Endodermal cell (in vitro differentiated cells): ENCODE measurements at places on chromosomes 16 and 17. TPM values are rescaled to one million over a fixed set of nuclear protein-coding genes. Genes with fewer than 3 reads are reported as not detected.

DNA sequence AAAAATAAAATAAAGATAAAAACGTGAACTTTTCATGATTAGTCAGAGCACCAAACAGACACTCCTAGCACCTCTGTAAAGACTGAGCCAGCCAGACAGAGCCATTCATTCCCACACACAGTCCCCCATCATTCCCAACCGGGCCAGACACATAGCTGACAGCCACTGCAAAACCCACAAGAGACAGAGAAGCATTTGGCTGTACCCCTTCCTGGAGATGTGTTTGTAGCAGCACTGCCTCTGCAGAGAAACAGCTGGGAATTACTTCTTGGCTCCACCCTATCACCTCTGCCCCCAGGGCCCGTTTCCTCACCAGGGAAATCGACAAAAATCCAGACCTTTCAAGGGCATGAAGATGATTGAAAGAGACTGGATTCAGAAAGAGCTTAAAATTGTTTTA lies 46.4 kb downstream of the MYH11 start:
- DNase-seq, result no peak

DNA sequence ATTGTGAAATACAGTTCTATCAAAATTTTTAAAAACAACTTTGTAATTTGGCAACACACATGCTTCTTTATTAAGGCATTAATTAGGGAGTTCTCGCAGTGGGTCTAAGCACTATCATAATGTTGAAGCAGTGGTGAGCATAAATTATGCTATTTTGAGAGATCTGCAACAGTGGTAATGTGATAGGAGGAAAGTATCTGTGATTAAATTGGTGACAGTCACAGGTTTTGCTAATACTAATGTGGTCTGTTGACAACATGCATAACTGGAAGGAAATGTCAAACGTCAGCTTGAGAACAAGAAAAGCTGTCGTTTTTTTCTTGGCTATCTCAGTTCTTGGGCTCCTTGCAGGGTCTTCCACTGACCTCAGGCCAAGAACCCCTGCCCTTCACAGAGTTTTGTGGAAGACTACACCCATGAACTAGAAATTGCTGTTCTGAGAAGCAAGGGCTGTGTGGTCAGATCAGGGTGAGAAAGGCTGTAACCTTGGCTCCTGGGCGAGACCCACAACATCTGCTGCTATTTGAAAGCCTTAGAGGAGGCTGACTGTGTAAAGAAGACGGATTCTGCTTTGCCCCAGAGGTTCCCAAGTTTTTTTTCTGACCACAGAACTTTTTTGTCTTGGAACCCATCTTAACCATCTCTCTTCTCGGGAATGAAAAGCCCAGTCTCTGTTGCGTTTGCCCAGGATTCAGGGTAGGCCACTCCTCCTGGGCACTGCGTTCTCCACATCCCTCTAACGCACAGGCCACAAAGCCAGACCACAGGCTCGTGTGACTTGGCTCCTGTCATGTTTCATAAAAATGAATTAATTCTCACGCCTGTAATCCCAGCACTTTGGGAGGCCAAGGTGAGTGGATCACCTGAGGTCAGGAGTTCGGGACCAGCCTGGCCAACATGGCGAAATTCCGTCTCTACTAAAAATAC lies 13.9 kb downstream of the ATP2A1 start:
- no peak for DNase-seq

DNA sequence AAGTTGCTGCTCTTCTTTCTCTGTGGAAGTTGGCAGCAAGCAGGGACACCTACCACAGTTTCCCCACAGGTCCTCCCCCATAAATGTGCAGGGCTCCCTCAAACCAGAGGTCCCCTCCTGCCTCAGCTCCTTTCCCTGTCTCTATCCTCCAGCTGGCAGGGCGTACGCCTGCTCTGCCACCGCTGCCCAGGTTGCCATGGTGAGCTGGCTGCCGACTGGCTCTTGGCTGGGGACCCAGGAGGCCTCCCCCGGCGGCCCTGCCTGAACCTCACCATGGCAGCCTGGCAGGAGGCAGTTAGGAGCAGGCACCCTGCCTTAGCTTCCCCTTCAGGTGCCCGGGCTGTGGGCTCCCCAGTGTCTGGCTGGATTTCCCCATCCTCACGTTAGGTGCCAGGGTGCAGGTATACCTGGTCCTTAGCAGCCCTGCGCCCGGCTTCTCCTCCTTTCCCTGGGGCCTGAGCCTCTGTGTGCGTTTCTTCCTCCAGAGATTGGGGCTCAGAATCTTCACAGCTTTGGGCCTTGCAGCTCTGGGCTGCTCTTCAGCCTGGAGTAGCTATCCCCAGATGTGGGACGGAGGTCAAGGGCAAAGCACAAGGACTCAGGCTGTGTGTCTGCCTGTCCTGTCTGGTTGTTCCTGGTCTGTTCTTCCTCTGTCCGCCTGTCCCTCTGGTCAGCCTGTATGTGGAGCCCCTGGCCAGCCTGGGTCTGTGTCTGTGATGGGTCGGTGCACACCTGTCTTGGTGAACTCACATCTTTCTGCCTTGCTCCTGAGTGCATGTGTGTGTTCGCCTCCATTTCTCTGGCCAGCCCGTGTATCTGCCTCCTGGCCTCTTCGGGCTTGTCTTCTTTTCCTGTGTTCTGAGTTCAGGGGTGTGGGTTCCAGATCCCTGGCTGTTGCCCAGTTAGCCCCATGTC lies 15.7 kb downstream of the GJD3 start:
- peak; percentile 43 for DNase-seq

DNA sequence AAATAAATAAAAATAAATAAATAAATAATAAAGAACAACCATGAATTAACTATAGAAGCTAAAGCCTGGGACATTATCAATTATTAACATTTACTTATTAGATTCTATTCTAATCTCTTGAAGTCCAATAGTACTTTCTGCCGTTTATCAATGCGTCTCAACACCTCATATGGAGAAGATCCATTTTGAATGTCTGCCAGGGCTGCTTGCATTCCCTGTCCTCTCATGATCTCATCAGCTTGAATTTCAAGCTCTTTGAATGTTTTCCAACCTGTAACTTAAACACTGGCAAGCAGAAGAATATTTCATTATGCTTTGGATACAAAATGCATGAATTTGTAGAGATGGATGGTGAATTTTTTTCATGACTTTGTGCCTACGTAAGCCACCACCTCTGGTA lies 191.9 kb upstream of the ANKFN1 start:
- DNase-seq, result no peak

GRCh38 chr16:54511222-54511731 lies 224.7 kb upstream of the IRX3 start:
- DNase-seq, result no peak

GRCh38 chr16:8674413-8675022 lies at the start of gene ABAT:
TSS of gene ABAT (plus strand) at chr16:8674617. CDS start at chr16:8735740, 61,123 bp downstream.
- peak; percentile 95 for DNase-seq

GRCh38 chr17:43469145-43469544 lies 14.6 kb upstream of the DHX8 start:
- DNase-seq, result no peak

SLC13A5 gene
- total RNA-seq, result 2.4 and 3.9 TPM in 2 replicates

ACSM2A gene
- not detected in 2 replicates for total RNA-seq
